ENCODE measurements at places on chromosomes 5 and 9.

- DNase-seq: peak; percentile 68
These were observed 135.2 kb upstream of the CLINT1 start for GRCh38 chr5:157993986-157994691.

DNA sequence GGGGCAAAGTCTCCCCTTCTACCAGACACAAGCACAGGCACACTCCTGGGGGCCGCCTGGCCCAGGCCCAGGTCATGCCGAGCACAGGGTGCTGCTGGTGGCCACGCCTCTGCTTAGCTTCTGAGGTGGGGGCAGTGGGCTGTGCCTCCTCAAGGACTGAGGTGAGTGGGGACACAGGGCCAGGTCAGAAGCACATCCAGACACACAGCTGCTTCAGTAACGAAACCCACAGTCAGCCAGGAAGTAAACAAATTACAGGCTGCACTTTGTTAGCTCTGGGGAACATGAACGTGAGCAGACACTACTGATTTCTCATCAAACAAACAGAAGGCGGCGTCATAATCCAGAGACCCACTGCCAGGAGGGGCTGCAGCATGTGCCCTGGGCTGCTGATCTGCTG, 192.4 kb downstream of the HSPA4 start:
- no peak for DNase-seq

GRCh38 chr5:9932770-9933169, 302.6 kb upstream of the TAS2R1 start:
- no peak for DNase-seq

DNA sequence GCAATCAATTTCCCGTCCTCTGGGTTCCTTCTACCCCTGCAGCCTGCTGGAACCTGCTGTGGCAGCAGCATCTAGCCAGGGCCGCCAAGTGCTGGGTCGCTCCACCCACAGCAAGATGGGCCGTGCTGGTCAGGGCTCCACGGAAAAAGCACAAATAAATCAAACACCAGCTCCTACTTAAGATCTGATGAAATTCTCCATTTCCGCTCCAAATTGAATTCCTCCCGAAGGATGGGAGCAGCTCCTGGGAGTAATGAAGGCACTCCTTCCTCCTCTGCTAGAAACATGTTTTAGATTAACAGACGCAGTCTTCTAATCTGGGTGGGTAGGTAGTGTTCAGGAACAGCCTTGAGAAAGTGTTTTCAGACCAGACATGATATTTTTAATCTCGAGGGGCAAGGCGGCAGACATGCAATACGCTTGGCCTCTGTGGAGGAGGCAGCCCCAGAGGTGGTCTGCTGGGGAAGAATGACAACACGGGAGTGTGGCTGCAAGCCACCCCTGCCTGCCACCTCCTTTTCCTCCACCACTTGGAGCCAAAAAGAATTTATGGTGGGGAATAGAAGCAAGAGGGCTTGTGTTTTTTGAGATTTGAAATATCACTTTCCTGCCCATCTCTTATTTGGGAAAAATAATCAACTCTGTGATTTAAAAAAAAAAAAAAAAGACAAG, 194.1 kb downstream of the AOPEP start:
- no peak for DNase-seq

DNA sequence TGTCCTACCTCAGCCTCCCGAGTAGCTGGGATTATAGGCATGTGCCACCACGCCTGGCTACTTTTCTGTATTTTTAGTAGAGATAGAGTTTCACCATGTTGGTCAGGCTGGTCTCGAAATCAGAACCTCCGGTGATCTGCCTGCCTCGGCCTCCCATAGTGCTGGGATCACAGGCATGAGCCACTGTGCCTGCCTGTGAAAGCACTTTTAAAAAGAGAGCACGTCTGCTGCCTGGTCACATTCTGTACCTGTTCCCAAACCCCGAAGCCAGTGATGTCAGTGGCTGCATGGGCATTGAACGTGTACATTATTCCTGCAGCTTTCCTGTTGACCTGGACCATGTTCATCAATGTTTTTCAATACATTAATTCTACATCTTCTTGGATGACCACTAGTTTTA, 35.1 kb upstream of the SIMC1 start:
- DNase-seq: no peak

DNA sequence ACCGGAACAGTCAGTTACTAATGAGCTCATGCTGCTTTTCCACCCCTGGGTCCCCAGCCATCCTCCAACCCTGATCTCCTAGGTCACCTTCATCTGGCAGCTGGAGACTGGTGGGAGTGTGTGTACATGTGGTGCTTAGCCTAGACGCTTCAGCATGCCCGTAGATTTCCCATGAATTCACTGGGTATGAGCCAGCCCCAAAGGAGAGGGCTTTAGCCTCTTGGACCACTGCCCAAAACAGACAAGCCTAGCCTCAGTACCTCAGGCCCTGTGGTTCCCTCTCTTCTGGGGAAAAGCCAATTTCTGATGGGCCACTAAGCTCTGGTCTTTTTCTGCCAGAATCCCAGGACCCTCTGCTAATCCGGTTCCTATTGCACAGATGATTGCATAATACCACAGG, 48.0 kb upstream of the ASTN2 start:
- no peak for DNase-seq

DNA sequence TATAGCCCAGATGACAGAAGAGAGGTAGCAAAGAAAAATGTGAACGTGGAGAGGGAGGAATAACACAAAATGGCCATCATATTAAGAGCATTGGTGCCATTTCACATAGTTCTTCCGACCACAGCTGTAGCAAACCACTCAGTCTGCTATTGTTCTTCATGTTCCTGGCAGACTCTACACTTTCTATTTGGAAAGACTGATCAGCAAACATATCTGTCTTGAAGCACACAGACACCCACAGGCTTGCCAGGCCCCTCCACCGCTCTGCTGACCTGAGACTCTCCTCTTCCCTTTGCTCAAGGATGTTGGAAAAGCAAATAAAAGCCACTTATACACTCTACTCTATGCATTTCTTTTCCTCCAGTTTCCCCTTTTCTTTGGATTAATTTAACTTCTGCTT, 298.0 kb downstream of the FBXL7 start:
- no peak for DNase-seq

DNA sequence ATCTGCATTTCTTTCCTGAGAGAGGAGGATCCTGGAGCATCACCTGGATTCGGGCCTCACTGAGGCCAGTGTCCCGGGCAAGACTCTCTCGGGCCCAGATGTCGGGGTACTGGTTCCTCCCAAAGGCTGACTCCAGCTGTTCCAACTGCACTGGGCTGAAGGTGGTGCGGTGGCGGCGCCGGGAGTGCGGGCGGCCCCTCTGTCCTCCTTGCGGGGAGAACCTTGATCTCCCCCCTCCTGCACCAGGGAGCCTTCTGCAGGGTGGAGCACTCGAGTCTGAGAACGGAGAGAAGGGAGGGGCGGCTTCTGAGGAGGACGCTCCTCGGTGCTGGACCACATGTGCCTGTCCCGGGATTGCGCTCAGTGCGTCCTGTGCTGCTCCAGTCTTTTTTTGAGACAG, 2.0 kb downstream of the PROP1 start:
- no peak for DNase-seq

- DNase-seq: no peak
These were observed 599.0 kb downstream of the CSNK1G3 start for GRCh38 chr5:124110942-124111341.

GRCh38 chr9:90787771-90788460, 13.7 kb upstream of the SYK start:
- DNase-seq: no peak

DNA sequence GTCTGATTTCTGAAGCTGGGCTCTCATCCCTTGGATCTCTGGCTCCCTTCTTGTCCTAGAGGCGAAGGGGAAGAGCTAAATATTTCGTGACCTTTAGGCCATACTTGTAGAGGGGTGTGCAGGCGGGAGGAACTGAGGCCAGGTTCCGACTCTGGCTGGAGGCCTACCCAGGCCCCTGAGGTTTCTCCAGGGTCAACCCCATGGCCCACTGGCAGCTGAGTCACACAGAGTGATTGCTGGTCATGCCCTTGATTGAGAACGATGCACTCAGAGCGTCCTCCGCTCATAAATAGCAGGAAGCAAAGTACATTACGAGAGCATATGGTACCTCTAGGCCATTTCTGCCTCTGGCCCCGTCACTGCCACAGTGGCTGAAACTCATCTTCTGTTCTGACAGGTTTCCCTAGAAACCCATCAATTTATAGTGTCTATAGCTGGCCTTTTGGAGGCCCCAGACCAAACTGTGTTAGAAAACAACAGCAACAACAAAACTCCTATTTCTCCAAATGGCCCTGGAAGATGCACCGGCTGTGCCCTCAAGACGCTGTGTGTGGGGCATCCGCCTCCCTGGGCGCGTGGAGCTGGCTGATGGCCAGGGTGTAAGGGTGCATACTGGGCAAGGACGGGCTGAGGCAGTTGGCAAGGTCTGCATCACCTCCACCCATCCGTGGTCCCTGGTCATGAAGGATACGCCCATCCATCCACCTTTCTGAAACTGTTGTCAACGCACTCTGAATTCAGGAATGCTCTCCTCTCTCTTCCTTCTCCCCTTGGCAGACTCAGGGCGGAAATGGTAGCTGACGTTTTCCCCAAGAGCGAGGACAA, 32.9 kb upstream of the FCN1 start:
- no peak for DNase-seq

GRCh38 chr9:27368316-27368985, 71.5 kb upstream of the EQTN start:
- no peak for DNase-seq

DNA sequence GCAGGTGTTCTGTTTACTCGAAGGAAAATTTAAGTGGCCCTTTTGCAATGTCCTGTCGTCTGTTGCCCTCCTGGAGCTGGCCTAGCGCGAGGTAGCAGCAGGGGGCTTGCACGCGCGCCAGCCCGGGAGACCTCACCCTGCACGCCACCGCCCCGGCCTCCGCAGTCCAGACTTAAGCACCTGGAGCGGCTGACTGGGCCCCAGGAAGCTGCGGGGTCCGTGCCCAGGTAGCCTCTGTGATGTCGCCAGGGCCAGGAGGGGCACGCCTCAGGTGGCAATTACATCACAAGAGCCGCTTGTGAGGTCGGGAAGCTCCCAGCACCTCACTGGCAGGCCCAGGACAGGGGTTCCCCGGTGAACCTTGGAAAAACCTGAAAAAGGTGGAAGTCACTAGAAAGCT, at the start of gene SAXO1:
Gene SAXO1 (minus strand): TSS at position 195 of the 400 bp plus-strand sequence. CDS start 301 bp downstream, outside the sequence.
- no peak for DNase-seq

GRCh38 chr5:102119252-102119651, 176.8 kb downstream of the SLCO4C1 start:
- no peak for DNase-seq

All from CD4-positive, alpha-beta T cell treated with Interleukin-2 at 100 ng/mL for 4 hours (primary cell).